T-helper 9 cell (primary cell): ENCODE measurements at places on chromosomes 13 and 19.

GRCh38 chr13:57629391-57629804 lies 2.1 kb upstream of the PCDH17 start:
- no peak for DNase-seq

GRCh38 chr19:11704626-11705025 lies 34.1 kb downstream of the ZNF823 start:
- DNase-seq: no peak

GRCh38 chr13:100039740-100040139 lies 49.2 kb upstream of the PCCA start:
- no peak for DNase-seq

GRCh38 chr19:49255674-49256073 lies 69.3 kb downstream of the SLC6A16 start:
- no peak for DNase-seq

DNA sequence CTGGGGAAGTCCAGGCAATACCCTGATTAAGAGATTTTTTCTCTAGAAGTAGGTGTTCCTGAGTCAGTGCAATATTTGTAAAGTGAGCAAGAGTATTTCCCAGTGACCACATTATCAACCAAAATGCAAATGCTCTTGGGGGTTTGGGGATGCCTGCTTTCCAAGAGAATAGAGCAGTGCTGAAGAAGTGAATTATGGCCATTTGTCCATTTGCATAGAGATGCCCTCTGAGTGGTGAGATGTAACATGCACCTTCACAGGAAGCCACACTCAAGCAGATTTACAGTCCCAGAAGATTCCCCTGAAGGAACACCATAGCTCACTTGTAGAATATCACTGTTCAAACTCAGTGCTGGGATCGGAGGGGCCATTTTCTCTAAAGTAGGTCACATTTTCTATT lies 71.8 kb downstream of the TNFSF11 start:
- no peak for DNase-seq

DNA sequence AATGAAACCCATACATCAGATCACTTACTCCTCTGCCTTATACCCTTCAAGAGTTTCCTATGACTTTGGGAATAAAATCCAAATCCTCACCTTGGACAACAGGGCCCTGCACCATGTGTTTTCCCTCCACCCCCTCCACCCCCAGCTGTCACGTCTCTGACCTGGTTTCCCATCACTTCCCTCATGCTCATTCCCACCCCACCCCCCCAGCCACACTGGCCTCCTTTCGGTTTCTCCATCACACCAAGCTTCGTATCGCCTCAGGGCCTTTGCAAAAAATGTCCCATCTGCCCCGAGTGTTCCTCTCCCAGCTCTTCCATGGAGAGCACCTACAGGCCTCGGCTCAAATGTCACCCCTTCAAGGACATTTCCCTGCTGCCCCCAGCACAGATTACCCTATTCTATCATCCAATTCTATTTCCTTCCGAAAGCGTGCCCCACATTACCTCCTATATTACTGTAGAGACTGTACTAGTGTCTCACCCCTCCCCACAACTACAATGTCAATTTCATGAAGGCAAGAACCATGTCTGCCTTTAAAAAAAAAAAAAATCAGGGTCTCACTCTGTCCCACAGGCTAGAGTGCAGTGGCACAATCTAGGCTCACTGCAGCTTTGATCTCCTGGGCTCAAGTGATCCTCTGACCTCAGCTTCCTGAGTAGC lies 16.8 kb upstream of the FFAR2 start:
- DNase-seq: no peak

GRCh38 chr19:17468302-17469091 lies 1.8 kb upstream of the SLC27A1 start:
- DNase-seq: no peak

GRCh38 chr19:42850981-42851717 lies 28.4 kb downstream of the PSG1 start:
- DNase-seq: no peak

DNA sequence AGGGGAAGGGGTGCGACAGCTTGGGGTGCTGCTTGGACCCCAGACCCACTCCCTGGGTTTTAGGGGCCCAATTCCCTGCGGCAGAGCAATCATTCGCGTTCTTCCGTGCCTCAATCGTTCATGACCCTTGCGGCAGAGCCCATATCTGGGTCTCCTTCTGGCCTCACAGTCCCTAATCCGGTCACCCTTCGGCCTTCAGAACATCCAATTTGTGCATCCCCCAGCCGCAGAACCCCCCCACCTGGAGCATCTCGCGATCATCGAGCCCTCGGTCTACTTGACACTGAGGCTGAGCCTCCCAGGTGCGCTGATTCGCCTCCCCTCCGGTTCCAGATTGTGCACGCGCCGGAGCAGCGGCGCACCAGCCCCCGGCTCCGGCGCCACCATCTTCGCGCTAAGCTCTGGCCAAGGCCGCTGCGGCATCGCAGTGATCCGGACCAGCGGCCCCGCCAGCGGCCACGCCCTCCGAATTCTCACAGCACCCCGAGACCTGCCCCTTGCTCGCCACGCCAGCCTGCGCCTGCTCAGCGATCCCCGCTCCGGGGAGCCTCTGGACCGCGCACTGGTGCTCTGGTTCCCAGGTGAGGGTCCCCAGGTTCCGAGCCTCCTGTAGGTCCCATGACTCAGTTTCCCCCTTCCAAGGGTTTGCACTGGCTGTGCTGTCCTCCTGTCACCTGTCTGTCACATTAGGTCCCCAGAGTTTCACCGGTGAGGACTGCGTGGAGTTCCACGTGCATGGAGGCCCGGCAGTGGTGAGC lies 501 bp downstream of the GTPBP3 start:
- no peak for DNase-seq

- DNase-seq: no peak
Measured at GRCh38 chr13:46587807-46588418, 34.9 kb downstream of the LRCH1 start.

DNA sequence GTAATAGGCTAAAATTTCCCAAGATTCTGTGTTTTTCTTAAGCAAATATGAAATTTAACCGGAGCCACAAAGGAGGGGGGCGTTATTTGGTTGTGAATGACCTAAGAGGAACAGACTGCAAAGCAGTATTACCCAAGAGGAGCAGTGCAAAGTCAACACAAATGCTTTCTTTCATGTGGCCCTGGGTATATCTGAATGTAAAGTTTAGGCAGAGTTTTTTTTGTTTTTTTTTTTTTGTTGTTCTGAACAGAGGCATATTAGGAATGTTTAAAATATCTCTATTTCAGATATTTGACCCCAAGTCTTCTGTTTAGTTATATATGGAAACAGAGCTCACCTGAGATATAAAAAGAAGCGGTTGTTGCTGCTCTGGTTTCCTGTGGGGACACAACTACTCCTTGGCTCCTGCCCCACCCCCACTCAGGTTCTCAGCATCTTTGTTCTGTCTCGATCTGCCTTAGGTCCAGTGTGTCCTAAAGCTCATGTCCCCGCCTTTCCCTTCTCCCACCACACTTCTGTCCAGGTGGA lies 220.7 kb downstream of the RFC3 start:
- DNase-seq: no peak

- no peak for DNase-seq
Measured at GRCh38 chr13:50543782-50544181, 299.7 kb downstream of the DLEU7 start.

- no peak for DNase-seq
Measured at GRCh38 chr19:30070198-30070967, 128.3 kb downstream of the URI1 start.

DNA sequence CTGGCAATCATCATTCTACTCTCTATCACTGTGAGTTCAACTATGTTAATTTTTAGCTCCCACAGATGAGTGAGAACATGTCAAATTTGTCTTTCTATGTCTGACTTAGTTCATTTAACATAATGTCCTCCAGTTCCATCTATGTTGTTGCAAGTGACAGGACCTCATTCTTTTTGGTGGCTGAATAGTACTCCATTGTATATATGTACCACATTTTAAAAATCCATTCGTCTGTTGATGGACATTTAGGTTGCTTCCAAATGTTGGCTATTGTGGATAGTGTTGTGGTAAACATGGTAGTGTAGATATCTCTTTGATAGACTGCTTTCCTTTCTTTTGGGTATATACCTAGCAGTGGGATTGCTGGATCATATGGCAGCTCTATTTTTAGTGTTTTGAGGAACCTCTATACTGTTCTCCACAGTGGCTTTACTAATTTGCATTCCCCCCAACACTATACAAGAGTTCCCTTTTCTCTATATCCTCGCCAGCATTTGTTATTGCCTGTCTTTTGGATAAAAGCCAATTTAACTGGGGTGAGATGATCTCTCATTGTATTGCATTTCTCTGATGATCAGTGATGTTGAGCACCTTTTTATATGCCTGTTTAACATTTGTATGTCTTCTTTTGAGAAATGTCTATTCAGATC lies 124.1 kb downstream of the PCCA start:
- no peak for DNase-seq

DNA sequence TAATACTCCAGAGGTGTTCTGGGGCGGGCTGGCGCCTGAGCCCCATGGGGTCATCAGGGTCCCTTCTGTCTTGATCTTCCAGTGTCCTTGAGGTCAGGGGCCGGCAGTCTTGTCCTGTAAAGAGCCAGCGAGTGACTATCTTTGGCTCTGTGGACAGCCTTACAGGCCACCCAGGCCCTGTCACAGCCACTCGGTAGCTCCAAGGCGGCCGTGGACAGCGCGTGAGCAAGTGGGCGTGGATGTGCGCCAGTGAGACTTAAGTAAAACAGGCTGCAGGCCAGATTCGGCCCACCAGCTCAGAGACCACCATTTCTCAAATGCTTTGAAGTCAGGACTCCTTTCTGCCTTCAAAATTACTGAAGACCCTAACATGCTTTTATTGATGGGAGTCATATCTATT lies 3.7 kb downstream of the ZNF444 start:
- DNase-seq: no peak

GRCh38 chr13:30323524-30323923 lies 16.2 kb upstream of the KATNAL1 start:
- DNase-seq: no peak

DNA sequence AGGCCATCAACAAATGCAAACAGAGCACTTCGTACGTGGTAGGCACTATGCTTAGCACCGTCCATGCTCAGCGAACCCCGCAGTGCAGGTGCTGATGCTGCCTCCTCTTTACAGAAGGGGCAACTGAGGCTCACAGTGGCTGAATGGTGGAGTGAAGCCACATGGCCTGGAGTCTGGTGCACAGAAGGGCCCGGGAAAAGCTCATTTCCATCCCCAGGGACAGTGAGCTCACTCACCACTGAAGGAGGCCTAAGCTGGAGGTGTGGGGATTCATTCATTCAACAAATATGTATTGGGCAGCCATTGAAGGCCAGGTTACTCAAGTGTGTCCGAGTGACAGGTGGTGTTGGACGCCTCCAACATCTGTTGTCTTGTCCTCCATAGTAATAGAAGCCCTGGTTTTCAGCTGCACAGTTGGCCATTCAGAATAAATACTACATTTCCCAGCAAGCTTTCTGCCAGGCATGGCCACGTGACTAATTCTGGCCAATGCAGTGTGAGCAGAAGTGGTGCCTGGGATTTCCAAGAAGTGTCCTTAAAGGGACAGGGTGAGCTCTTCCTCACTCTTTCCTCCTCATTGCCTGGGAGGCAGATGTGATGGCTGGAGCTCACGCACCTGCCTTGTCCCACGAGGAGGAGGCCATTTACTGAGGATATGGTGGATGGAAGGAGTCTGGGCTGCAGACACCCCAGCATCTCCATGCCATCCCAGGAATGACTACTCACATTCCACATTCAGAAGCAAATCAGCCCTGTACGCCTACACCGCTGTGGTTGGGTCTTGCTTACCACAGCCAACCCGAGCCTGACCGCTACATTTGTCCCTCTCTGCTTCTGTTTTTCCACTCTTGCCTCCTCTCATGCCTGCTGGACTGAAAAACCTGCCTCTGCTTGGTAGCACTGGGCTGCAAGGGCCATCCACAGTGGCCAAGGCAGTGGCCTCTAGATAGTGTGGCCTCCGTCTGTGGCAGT lies 2.3 kb upstream of the ZNRF4 start:
- no peak for DNase-seq

DNA sequence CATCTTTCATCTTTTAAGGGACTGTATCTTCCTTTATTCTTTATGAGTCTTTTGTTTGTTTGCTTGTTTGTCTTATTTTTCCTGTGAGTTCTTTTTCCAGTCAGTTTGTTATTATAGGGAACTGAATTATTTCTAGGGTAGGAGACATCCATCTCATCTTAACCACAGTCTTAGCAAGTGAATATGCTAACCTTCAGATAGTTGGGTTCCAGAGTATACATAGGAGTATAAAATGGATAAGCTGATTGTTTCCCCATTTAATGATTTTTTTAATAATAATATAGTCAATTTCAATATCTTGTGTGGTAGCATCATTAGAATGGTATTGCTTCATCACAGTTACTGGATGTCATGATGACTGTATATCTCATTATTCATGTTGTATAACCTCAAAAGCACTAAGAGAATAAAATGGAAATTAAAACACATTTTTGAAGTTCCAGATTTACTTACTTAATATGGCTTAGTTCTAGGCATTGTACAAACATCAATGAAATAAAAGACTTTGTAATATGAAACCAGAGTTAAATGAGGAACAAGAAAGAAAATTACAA lies 33.0 kb downstream of the GPC6 start:
- no peak for DNase-seq

- no peak for DNase-seq
Measured at GRCh38 chr13:27310946-27311345, 40.3 kb downstream of the RASL11A start.

DNA sequence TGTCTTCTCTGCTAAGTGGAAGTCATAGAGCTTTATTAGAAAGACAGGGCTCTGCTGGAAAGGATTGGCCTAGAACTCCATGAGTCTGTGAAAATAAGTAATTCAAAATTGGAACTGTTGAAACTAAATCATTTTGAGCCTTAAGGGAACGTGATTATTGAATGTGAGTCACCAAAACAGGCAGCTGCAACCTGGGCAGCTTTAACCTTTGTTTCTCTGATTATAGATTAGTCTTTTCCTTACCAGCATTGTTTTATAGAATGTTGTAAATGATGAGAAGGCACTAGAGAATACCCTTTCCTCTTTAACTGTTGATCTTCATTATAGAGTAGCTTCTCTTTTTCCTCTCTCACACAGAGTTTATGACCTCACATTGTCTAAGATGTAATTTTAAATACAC lies 638.8 kb upstream of the SLITRK6 start:
- DNase-seq: no peak

DNA sequence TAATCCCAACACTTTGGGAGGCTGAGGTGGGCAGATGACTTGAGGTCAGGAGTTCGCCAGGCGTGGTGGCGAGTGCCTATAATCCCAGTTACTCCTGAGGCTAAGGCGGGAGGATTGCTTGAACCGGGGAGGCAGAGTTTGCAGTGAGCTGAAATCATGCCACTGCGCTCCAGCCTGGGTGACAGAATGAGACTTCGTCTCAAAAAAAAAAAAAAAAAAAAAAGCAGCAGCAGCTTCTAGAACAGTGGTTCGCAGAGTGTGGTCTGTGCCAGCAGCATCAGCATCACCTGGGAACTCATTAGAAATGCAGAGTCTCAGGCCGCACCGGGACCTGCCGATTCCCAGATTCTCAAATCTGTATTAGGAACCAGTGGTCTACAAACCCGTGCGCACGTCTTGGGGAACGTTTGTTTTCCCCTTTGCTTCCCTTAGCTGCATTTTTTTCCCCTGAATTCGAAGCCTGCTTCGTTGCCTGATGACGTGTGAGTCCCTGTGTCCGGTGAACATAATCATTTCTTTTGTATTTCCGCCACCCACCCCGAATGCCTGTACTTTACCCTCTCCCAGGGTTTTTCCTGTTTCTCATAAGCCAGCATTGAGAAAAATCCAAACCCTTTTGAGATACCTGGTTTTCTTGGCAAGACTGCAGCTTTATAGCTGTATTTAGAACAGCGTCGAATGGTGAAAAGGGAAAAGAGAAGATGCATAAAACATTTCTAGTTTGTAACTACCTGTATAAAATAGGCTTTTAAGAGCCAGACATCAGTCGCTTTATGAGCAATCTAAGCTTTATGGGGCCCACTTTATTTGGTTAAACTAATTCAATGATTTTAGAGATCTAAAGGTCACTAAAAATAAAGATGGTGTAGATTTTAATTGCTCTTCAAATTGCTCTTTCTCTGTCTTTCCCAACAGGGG lies 49.8 kb downstream of the BICRA start:
- no peak for DNase-seq
